ENCODE measurements at places on chromosomes 6 and 20.

DNA sequence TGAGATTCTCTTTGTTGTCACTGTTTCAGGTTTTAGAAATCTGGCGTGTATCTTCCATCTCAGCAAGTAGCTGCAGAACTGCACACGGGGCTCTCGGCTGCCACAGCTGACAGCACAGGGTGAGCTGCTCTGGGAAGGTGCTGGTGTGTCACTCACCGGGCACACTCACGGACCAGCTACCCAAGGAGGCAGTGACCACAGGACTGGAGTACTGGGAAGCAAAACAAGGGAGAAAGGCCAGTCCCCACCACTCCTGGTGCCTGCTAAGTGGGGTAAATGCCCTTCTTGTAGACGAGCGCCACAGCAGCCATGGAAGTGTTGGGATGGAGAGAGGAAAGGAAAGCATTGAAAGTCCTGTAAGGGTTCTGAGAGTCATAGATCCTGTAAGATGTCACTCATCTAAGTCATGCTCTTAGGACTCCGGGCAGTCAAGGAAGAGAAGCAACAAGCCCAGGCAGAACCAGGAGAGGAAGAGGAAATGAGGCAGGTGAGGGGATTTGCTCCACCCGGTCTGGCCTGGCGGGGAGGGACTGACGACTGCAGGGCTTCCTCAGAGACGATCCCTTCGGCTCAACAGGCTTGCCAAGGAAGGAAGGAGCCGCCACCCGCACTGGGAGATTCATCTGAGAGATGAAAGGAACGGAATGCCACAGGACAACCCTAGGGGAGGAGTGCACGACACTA, 48.1 kb downstream of the PRDM1 start:
- DNase-seq = no peak

- DNase-seq = no peak
Observed at GRCh38 chr6:157333956-157334355, 10.6 kb upstream of the TMEM242 start.

- DNase-seq = no peak
Observed at GRCh38 chr6:144234399-144234798, 50.7 kb upstream of the UTRN start.

- DNase-seq = no peak
Observed at GRCh38 chr20:64055893-64056638, 6.6 kb upstream of the SOX18 start.

- no peak for DNase-seq
Observed at GRCh38 chr6:104789770-104790190, 69.9 kb downstream of the HACE1 start.

- no peak for DNase-seq
Observed at GRCh38 chr6:83459663-83460062, 28.8 kb upstream of the ME1 start.

DNA sequence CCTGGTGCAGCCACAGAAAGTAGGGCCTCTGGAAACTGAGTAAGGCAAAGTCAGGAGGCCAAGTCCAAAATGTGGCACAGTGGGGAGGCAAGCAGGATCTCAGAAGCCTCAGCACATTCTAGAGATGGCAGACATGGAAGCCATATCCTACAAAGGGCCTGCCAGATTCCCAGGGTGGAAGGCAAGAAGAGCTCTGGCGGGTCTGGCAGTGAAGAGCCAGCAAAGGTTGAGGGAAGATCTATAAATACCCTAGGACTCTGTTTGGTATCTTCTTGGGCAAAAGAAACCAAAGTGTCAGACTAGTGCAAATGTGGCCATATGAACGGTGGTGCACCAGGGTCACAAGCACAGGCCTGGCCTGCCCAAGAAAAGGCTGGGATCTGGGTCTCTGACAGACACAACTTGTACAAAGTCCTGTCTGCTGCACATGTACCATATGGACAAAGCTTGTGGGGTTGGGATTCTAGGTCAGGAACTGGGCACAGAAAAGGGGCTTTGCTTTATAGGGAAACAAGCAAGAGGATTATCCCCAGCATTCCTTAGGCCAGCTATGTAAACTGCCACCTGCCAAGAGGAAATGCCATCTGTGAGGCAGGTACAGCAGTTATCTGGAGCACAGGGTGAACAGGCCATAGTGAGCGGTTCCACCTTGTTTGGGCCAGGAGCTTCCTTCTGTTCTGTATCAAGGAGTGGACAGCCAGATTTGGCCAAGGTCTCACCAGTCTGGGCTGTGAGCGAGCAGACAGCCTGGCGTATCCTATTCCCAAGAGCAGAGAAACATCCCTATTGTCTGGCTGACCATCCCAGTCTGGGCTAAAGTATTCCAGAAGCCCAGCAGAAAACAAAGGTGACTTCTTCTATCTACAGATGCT, 36.3 kb upstream of the SLC4A11 start:
- DNase-seq = no peak

DNA sequence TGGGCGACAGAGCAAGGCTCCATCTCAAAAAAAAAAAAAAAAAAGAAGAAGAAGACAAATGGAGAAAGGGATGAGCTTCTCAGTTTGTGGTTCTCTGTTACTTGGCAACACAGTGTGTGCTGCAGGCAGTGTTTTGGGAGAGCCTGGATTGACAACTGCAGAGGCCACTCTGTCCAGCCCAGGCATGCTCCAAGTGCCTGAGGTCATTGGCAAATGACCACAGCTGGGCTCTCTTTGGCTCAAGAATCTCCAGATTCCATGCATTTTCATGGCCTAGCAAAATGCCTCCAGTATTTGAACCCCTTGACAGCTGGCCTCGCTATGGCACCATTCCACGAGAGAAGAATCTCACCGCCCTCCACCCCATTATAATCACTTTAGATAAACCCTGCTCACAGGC, 126.2 kb downstream of the ANKRD60 start:
- no peak for DNase-seq

DNA sequence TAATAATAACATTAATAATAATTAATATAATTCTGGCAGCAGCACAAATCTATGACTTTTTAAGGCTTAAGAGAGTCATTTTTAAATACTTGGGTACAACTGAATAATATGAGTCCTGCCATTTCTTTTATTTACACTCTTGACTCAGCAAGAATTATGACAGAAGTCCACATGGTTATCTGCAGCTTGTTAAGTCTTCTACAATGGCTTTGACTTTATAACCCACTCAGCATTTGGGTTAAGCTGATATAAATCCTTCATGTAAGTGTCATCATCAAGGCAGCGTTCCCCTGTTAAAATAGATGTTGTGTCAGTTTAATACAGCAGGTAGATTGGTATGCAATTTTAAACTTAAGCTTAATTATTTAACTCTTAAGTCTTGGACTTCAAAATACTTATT, 131.7 kb downstream of the ARHGAP18 start:
- DNase-seq = no peak

DNA sequence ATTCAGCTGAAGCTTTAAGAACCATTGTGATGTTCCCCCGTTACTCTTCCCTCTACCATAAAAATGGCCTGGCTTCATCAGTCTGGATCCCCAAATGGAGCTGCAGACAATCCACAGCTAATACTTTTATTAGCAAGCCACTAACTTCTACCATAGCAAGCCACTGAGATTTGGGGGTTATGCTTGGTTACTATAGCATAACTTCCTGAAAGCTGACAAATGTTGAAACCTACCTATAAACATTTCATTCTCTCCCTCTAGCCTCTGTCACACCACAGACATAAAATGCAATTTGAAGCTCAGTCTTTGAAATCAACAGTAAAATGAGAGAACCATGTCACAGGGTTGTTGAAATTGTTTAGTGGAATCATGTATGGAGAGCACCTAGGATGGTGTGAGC, 3.0 kb upstream of the HTR1E start:
- DNase-seq = no peak

GRCh38 chr20:25580711-25581110, 4.6 kb downstream of the NINL start:
- DNase-seq = no peak

DNA sequence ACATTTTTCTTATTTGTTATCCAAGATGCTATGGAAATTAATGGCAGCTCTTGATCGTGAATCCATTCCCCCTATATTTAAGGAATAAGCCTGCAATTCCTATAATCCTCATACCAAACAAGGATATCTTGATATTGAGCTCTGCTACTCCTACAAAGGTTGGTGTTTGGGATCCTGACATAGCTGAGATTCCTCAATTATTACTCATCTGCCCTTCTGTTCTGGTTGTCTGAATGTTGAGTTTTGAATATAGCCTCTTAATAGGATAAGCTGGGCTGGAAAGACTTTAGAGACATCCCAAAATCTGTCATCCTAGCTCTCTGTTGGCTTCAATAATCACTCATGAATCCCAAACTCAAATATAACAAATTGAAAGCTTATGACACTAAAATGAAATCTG, 49.9 kb downstream of the CLIC5 start:
- no peak for DNase-seq

- peak; percentile 18 for DNase-seq
Observed at GRCh38 chr6:158213925-158214674, 46.0 kb downstream of the GTF2H5 start.

DNA sequence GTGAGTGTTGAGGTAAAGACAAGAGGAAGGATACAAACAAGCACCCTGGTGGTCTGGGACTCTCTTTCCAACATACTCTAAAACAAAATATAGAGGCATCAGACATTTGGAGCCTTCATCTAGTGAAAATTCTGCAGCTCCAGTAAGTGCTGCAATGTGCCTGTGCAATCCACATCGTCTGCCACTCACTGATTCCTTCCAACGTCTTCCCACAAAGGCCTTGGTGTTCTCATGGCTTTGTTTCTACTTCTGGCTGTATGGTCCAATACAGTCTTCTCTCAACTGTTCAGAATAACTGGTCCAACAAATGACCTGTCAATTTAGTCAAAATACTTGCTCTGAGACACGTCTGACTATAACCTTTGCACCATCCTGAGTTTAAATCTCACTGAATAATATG, 125.8 kb downstream of the MAP7 start:
- no peak for DNase-seq

DNA sequence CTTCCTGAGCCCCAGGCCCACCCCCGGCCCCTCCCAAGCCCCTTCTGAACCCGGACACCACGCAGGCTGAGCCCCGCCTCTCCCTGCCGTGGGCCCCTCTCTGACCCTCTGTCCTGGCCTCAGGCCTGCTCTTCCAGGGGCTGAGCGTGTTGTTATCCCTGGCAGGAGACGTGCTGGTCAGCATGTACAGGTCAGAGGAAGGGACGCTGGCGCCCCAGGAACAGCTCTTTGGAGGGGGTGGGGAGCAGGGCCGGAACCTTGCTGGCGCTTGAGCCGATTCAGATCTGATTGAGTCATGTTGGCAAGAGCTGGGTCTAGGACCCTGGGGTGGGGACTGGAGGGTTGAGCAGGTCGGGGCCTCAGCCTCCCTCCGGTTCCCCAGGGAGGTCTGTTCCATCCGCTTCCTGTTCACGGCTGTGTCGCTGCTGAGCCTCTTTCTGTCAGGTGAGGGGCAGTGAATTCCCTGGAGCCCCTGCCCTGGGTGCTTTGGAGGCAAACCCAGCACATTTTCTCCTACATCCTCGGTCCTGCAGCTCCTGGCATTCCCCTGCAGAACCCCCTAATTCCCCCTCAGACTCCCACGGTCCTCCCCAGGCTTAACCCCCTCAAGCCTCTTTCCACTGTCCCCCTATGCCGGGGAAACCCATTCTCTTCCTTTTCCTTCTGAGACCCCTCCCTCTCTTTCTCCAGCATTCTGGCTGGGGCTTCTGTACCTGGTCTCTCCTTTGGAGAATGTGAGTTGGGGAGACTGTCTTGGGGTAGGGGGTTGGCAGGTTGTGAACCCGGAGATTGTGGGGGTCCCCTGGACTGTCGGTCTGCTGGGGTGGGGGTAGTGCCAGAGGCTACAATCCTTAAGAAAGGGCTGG, 2.0 kb downstream of the SPAG4 start:
- peak; percentile 67 for DNase-seq

GRCh38 chr6:20351534-20351933, 50.1 kb upstream of the E2F3 start:
- DNase-seq = no peak

DNA sequence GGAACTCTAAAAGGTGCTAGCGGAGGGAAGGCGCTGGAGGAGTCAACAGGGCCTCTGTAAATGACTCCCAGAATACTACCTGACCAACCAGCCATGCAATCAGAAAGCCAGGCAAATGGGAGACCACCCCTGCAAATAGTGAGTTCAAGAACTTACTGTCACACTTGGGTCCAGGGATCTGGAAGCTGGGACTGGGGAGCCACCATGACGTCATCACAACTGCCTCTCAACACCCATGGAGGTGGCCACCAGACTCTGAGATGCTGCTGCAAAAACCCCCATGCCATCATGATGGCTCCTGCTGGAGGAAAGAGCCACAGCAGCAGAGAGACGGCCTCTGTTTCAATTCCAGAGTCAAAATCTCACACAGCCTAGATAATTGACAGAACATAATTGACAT, 8.5 kb upstream of the PDYN start:
- DNase-seq = no peak

- DNase-seq = no peak
Observed at GRCh38 chr20:62637110-62637509, 5.2 kb upstream of the SLCO4A1 start.

DNA sequence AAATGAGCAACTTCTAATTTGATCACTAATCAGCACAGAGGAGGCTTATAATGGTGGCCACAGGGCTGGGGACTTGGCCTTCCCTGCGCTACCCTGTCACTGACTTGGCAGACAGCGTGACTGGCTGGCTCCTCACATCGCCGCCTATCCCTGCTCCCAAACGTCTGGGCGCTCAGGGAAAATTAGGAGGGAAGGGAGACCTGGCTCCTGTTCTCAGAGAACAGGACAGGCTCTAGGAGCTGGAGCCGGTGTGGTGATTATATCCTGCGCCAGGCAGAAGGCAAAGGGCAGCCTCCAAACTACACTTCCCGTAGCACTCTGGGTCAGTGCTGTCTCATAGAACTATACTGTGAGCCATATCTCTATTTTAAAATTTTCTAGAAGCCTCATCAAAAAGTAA, 53.4 kb downstream of the VEGFA start:
- no peak for DNase-seq

DNA sequence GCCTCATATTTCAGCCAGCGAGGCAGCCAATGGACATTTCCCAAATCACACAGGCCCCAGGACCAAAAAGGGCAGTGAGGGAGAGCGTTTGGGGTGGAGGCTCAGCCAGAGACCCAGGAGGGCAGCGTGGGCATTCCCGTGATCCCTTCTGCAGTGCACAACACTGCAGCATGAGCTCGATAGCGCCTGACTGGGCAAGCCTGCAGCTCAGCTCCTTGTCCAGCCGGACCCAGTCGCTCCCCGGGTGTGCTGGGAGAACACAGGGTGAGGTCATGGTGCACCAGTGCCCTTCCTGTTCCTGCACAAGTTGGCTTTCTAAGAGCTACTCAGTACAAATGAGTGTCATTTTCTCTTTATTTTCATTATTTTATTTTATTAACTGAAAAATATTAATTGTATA, 5.9 kb downstream of the TTLL2 start:
- no peak for DNase-seq

GRCh38 chr20:61754976-61755778, 310.5 kb downstream of the TAF4 start:
- DNase-seq = no peak

Measured in NCI-H1930 (cell line).